ENCODE measurements at places on chromosomes 6 and 20. TPM values are rescaled to one million over a fixed set of nuclear protein-coding genes. Genes with fewer than 3 reads are reported as not detected.

Gene BANF2
- not detected for total RNA-seq

DNA sequence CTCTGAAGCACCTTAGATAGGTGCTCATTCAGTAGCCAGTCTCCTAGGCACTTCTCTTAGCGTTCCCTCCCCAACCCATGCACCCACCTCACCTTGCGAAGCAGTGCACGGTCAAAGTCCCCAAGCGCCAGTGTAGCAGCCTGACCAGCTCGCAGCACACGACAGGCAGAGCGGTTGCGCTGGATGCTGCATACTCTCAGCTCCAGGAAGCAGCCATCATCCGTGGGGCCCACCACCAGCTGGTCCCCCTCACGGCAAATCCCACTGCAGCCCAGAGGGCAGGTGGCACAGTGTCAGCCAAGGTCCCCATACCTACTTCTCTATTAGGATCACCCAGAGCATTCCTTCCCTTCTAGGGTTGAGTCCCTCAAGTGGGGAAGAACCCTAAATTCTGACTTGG lies 6.5 kb downstream of the GTPBP2 start:
- DNase-seq, result no peak

DNA sequence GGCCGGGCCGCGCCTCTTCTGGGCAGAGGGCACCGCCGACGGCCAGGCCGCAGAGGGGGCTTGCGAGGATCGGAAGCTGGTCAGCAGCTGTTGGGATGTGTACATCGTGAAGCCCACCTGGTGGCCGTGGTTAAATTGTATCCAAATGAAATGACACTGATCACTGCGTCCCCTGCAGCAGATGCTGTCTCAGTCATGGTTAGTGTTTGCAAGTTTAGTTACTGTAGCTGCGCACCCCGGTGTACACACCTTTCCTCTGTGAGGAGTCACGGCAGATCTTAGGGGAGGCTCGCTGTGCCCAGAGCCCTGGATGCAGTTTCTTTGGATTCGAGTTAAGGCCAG lies 653 bp downstream of the NAA20 start:
- no peak for DNase-seq

Gene FAM110A
- total RNA-seq, result 2.8 TPM

Gene SNRPB
- 218 TPM for total RNA-seq
